ENCODE measurements at places on chromosomes 3 and 15.

DNA sequence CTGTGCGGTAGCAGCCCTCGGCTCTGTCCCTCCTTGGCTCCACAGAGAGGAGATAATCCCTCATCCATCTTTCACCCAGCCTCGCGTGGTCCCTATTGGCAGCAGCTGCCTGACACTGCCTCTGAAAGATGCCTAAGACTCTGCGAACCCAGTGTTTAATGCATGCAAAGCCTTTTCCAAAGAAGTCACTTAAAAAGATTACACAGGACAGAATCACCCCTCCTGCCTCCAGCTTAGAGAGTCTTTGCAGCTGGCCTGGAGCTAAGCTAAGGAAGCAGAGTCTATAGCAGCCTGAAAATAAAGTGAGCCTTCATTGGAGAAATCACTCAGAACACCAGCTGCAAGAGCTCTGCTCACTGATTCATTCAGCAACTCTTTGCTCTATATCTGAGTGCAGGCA is 247.2 kb downstream of the SHQ1 start:
- DNase-seq = no peak

GRCh38 chr3:123606527-123606926 is 21.7 kb upstream of the HACD2 start:
- no peak for DNase-seq

- no peak for DNase-seq
These were observed 435.0 kb upstream of the C2CD4B start for GRCh38 chr15:62599791-62600777.

DNA sequence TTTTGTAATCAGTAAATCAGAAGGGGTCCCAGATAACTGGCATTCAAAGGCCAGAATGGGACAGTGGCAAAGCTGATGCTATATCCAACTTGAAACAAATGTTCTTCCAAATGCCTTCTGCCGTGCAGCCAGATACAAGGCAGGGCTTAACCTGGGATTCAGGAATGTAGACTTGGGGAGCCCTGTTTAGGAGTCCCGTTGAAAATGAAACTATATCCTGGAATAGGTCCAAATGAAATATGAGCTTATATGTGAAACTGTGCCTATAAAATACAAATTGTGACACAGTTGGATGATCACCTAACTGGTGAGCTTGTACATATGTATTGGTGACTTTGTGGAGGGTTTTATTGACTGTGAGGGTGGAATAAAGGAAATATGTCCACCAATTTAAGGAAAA is 28.7 kb downstream of the FRMD4B start:
- DNase-seq = no peak

DNA sequence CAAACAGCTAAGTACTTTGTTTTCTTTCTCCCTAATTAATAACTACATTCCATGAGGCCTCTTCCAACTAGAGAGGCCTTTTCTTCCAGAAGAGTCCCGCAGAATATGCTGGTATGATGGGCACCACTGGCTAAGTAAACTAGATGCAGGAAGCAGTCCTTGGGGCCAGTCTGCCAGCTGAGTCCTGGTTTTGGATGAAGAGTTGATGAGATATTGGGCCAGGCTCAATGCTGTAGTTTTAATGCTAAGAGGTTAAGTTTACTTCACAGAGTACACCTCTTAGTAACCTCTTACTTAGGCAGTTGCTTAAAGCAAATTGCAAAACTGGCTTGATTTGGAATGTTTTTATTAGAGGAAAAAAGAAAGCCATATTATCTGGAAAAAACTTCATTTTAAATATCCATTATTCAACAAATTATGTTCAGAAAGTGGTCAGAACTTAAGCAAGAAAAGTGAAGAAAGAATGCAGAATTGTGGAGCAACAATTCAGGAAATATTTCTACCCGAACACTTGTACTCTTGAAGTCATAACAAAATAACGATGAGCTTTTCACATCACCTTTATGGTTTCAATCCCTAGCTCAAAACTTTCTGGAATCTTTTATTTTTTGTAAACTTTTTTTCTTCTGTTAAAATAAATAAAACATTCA is 178.4 kb upstream of the CDIN1 start:
- no peak for DNase-seq

GRCh38 chr3:189572249-189572648 is 58.9 kb upstream of the TP63 start:
- no peak for DNase-seq

- DNase-seq = no peak
These were observed 17.4 kb downstream of the SLC35A5 start for GRCh38 chr3:112579232-112579631.

GRCh38 chr15:62505762-62506161 is 340.7 kb upstream of the C2CD4B start:
- DNase-seq = no peak

Data from activated T-helper 1 cell treated with anti-CD3 and anti-CD28 coated beads, Interleukin-2, amount 50 U/mL, for 16 hours (primary cell).